Occipital lobe (tissue), 3 donors: ENCODE measurements at places on chromosomes 11 and 22. TPM values are rescaled to one million over a fixed set of nuclear protein-coding genes. Genes with fewer than 3 reads are reported as not detected.

GRCh38 chr11:117877120-117877784, 794 bp upstream of the FXYD6 start:
- DNase-seq, result no peak

- DNase-seq, result no peak
Observed at GRCh38 chr22:26429458-26430286, 612 bp downstream of the ASPHD2 start.

The CHRM1 gene
- total RNA-seq, result 12.3 TPM

- no peak for DNase-seq
Observed at GRCh38 chr11:3192511-3193372, 25.9 kb downstream of the MRGPRG start.

GRCh38 chr11:6459099-6459450, 14.7 kb downstream of the TRIM3 start:
- no peak for DNase-seq
